T-cell (primary cell): ENCODE measurements at places on chromosomes 7 and 10. TPM values are rescaled to one million over a fixed set of nuclear protein-coding genes. Genes with fewer than 3 reads are reported as not detected.

TEX47 gene
- not detected for total RNA-seq

ABCF2 gene
- total RNA-seq, result 27.8 TPM

RASA4 gene
- total RNA-seq, result 63.3 TPM

MYOF gene
- 1.1 TPM for total RNA-seq

PSD gene
- 11.8 TPM for total RNA-seq

DNA sequence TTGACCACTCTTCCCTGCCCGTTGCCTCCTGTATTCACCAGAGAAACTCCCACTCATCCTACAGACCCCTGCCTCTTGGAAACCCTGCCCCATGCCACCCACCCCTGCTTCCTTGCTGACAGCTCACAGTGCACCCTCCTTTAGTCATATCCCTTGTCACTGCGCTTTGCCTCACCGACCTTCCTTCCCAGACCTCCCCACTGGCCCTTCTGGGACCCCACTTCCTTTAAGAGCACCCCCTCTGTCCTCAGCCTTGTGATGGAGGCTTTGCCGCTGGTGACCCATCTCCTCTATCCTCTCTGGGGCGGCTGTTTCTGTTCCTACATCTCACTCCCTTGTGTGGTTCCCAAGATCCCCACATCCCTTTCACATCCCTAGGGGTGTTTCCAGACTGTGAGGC lies 92.8 kb upstream of the ZMIZ1 start:
- DNase-seq, result no peak
- no peak overlapping the region for H3K27ac ChIP-seq
- H3K27me3 ChIP-seq, result peaks cover 18% of the 10 kb centered on the region

GRCh38 chr7:3605222-3605621 lies 304.2 kb downstream of the SDK1 start:
- H3K27ac ChIP-seq, result no peak overlapping the region
- H3K4me3 ChIP-seq, result no peak overlapping the region
- no peak for DNase-seq
- H3K36me3 ChIP-seq, result no peaks in the 10 kb centered on the region
- H3K4me1 ChIP-seq, result no peaks in the 10 kb centered on the region

- H3K27me3 ChIP-seq, result no peaks in the 10 kb centered on the region
- no peak for DNase-seq
- no peak overlapping the region for H3K4me3 ChIP-seq
- H3K36me3 ChIP-seq, result no peaks in the 10 kb centered on the region
Observed at GRCh38 chr7:6306471-6306870, 34.0 kb upstream of the CYTH3 start.

DNA sequence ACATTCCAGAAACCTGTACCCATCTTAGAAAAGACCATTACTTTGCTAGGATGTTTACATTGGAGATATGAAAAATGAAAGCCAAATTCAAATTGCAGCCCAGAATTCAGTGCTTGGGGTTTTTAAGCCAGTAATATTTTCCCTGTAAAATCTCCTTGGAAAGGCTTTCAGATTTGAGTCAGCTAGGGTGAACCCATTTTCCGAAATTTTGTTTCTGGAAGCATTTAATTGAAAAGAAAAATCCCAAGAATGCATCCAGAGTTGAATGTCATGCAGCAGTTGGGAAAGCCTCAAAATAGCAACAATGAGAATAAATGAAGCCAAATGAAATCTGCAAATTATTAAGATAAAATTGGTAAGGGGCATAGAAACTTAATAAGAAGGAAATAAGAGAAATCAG lies 106.4 kb downstream of the BMPER start:
- DNase-seq, result no peak
- H3K4me1 ChIP-seq, result no peaks in the 10 kb centered on the region
- no peak overlapping the region for H3K27ac ChIP-seq
- H3K36me3 ChIP-seq, result no peaks in the 10 kb centered on the region
- no peaks in the 10 kb centered on the region for H3K27me3 ChIP-seq
- H3K4me3 ChIP-seq, result no peak overlapping the region

GRCh38 chr7:41504214-41504980 lies 198.5 kb downstream of the INHBA start:
- no peaks in the 10 kb centered on the region for H3K27me3 ChIP-seq
- no peaks in the 10 kb centered on the region for H3K4me1 ChIP-seq
- no peak overlapping the region for H3K4me3 ChIP-seq
- DNase-seq, result no peak

GRCh38 chr10:18238870-18239485 lies 98.8 kb downstream of the CACNB2 start:
- no peak for DNase-seq
- no peak overlapping the region for H3K27ac ChIP-seq
- no peaks in the 10 kb centered on the region for H3K27me3 ChIP-seq
- H3K36me3 ChIP-seq, result no peaks in the 10 kb centered on the region
- no peak overlapping the region for H3K4me3 ChIP-seq

GRCh38 chr7:34761206-34761605 lies 103.2 kb downstream of the NPSR1 start:
- no peak for DNase-seq
- no peaks in the 10 kb centered on the region for H3K4me1 ChIP-seq
- H3K27me3 ChIP-seq, result no peaks in the 10 kb centered on the region
- no peak overlapping the region for H3K27ac ChIP-seq

- no peaks in the 10 kb centered on the region for H3K4me1 ChIP-seq
- no peak overlapping the region for H3K4me3 ChIP-seq
Observed at GRCh38 chr7:37251222-37251621, 197.4 kb downstream of the ELMO1 start.

DNA sequence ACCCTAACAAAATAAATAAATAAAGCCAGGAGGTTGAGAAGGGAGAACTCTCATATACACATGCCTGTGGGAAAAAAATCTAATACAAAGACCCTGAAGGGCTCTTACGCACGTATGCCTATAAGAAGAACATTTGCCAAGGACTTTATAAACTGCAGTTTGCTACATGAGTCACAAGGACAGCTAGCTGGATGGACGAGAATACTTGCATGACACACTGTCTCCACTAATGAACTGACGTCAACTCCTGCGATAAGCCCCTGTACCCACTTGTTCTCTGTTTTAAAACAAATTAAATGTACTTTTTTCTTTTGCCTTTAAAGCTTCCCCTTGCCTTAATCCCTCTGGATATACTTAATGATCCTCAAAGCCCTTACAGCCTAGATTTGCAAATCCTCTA lies 374.6 kb upstream of the GHITM start:
- no peaks in the 10 kb centered on the region for H3K27me3 ChIP-seq
- H3K4me1 ChIP-seq, result no peaks in the 10 kb centered on the region
- no peak for DNase-seq
- H3K27ac ChIP-seq, result no peak overlapping the region
- H3K36me3 ChIP-seq, result no peaks in the 10 kb centered on the region

GRCh38 chr10:44627591-44628354 lies 242.9 kb upstream of the CXCL12 start:
- no peaks in the 10 kb centered on the region for H3K36me3 ChIP-seq
- H3K4me3 ChIP-seq, result no peak overlapping the region
- no peaks in the 10 kb centered on the region for H3K27me3 ChIP-seq
- H3K27ac ChIP-seq, result no peak overlapping the region

- no peak overlapping the region for H3K4me3 ChIP-seq
- H3K36me3 ChIP-seq, result no peaks in the 10 kb centered on the region
- no peak for DNase-seq
- H3K27ac ChIP-seq, result no peak overlapping the region
- no peaks in the 10 kb centered on the region for H3K27me3 ChIP-seq
- no peaks in the 10 kb centered on the region for H3K4me1 ChIP-seq
Observed at GRCh38 chr7:139871331-139871730, 42.3 kb downstream of the TBXAS1 start.
